ENCODE measurements at places on chromosomes 5 and 9.

- peak; percentile 4 for DNase-seq
Observed at GRCh38 chr5:168947212-168947868, 353.6 kb downstream of the SLIT3 start.

- DNase-seq: no peak
Observed at GRCh38 chr5:20536341-20536740, 548.3 kb upstream of the CDH18 start.

- DNase-seq: peak; percentile 65
Observed at GRCh38 chr9:131747352-131747751, 7.5 kb upstream of the RAPGEF1 start.

DNA sequence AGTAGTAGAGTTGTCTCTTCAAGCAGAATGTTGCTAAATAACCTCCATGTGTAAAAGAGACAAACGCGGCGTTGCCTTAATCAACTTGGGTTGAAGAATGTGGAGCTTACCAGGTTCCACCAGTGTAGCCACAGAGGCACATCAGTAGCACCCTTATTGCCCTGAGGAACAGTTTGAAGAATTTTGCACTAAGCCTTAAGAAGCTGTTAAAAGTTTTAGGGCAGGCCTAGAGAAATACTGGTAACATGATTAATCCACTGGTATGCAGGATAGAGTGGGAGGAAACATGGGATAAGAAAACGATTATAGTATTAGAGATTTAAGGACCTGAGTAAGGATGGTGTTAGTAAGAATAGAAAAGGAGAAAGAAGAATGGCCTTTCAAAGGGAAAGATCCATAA lies 100.6 kb downstream of the ZCCHC7 start:
- DNase-seq: no peak

- DNase-seq: peak; percentile 33
Observed at GRCh38 chr5:133825631-133826289, 142.7 kb downstream of the C5orf15 start.

DNA sequence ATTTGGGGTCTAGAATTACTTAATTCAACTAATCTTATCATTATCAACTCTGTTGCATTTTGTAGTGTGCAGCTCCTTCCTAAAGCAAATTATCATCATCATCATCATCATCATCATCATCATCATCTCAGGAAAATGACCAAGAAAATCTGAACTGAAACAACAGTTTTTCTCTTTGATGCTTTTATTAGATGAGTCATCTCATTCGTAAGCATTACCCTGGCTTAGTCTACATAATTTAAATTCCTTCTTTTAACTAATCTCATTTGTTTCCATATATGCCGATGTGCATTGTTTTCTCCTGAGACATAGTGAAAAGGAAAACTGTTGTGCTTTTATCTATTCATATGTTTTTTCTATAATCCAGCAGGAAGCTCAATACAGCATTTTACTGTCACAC lies 173.0 kb upstream of the PDE4D start:
- DNase-seq: no peak

All from CD4-positive, alpha-beta T cell treated with Interleukin-12 subunit alpha and Interleukin-12 subunit beta, for 1 hour (primary cell).